A549 (cell line): ENCODE measurements at places on chromosomes 5 and 9.

DNA sequence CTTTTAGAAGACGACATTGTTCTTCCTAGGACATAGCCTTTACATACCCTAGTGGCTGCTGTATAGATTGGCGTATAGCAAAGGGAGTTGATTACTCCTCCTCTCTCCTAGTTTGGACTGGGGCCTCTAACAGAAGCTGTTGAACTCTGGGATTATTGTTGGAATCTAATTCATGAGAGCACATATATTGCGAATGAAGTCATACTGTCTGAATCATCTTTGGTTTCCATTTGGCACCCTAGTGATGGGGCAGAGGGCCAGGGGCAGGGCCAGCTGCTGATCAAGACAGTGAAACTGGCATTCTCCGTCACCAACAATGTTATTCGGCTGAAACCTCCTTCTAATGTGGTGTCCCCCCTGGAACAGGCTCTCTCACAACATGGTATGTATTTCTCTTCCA lies 40.3 kb downstream of the NUP188 start:
- no peak for DNase-seq

GRCh38 chr9:96062854-96063253 lies 187.4 kb downstream of the ERCC6L2 start:
- DNase-seq = no peak

DNA sequence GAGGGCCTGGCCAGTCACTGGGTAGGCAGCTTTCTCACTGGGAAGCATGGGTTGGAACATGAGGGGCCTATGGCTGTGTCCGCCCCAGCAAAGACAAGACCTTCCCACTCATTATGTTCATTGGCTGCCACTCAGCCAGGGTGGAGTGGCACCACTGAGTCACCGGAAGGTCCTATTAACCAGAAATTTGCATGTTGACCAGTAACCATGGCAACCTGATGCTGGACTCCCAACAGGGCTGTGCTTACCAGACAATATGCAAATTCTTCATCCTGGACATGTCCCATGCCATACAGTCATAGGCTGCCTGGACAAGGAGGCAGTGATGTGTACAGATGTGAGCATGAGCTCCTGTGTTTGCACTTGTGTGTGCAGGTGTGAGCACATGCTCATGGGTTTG lies 66.7 kb downstream of the PSD2 start:
- DNase-seq = no peak

GRCh38 chr5:139651853-139652787 lies 4.0 kb downstream of the CXXC5 start:
- peak; percentile 88 for DNase-seq

GRCh38 chr5:113271015-113271414 lies 163.8 kb downstream of the TSSK1B start:
- DNase-seq = no peak

DNA sequence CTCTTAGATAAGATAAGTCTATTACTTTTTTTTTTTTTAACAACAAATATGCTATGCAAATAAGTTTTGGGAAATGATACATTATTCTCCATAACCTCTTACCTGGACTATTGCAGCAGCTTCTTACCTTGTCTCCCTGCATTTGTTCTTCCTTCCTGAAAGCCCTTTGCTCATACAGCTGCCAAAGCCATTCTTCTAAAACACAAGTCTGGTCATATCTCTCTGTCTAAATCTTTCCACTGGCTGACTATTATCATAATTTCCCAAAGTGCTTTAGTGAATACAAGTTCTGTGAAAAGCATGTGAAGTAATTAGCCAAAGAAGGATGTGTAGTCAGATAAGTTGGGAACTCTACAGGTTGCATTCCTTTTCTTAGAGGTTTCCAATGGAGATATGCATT lies 115.4 kb upstream of the CNTLN start:
- no peak for DNase-seq

GRCh38 chr9:78238046-78239038 lies 2.5 kb downstream of the CEP78 start:
- no peak for DNase-seq
